NCI-H1436 (cell line): ENCODE measurements at places on chromosomes 2 and 18.

GRCh38 chr2:45085487-45085886 lies 76.2 kb upstream of the SIX2 start:
- no peak for DNase-seq

GRCh38 chr2:27730980-27731691 lies 40.4 kb upstream of the MRPL33 start:
- DNase-seq = no peak

GRCh38 chr2:194826241-194826640 lies 830.8 kb upstream of the SLC39A10 start:
- DNase-seq = no peak

DNA sequence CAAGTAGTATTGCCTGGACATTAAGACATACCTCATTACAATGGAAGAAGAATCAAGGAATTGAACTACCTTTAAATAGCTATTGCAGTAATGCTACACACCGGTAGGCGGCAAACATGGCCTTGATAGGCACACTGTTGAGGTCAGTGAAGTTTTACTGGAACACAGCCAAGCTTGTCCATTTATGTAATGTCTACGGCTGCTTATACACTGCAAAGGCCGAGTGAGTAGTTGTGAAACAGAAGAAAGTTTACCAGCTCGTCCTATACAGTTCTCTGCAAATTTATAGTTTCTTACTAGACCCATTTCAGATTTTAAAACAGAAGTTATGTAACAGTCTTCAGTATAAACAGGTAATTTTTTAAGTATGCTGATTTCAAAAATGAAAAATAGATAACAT lies 38.8 kb downstream of the PPP4R1 start:
- DNase-seq = no peak

GRCh38 chr2:28610583-28611201 lies 114.8 kb downstream of the PLB1 start:
- DNase-seq = no peak

DNA sequence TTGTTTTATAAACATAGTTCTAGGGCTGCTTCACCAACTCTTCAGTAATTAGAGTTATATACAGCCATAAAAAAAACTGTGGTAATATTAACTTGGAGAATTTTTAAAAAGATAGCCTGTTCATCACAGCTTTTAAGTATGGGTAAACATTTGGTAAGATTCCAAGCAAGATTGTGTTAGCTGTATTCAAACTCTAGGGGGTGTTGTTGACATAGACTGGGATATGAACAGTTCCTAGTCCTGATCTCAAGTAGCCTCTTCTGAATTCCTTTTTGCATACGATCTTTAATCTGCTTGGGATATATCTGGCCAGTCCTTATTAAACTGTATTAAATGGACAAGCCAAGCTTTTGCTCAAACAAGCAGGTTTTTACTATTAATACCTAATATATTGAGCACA lies 13.4 kb downstream of the NOP58 start:
- DNase-seq = peak; percentile 50

DNA sequence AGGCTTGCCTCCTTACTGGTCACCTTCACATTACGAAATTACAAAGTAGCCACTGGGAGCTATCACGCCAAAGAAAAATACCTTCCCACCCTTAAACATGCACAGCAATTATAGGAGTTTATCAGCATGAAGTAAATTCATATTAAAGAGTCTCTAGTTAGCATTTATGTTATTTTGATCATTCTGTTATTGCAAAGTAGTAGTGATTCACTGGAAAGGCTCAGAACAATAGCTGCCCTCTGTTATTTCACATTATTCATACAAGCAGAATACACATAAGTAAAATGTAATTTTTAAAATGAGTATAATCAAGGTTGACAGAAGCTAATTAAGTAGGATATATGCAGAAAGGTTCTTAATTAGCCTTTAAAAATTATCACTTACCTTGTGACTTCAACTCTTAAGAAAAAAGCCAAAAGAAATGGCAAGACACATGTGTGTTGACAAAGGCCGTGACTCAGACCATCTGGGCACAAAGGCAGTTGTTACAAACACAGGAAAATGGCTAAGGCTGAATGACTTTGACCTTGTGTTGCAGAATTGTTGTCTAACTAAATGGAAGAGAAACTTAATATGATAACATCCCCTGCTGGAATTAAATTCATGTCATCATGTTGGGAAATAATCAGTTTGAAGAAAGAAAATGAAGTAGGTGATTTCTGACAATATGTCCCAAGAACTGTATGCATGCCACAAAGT lies 108.3 kb downstream of the ARL6IP6 start:
- DNase-seq = no peak

GRCh38 chr2:179536185-179536584 lies 271.6 kb upstream of the SESTD1 start:
- no peak for DNase-seq

- no peak for DNase-seq
Measured at GRCh38 chr2:112583497-112584133, 794 bp upstream of the CHCHD5 start.

DNA sequence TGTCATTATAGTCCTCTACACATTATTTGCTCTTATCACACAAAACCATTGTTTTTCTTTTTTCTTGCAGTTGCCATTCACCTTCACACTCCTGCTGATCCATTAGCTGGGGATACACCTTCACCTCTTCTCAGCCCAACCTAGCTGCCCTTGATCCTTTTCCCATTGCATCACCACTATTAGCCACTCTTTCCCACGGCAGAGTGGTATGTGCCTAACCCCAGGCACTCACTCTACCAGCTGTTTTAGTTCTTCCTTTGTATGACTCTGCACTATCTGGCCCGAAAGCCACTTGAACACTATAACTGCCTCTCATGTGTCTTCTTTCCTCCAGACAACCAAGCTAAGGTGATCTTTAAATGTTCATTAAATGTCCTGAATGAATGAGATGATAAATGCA lies 145.4 kb upstream of the PIK3C3 start:
- DNase-seq = no peak

DNA sequence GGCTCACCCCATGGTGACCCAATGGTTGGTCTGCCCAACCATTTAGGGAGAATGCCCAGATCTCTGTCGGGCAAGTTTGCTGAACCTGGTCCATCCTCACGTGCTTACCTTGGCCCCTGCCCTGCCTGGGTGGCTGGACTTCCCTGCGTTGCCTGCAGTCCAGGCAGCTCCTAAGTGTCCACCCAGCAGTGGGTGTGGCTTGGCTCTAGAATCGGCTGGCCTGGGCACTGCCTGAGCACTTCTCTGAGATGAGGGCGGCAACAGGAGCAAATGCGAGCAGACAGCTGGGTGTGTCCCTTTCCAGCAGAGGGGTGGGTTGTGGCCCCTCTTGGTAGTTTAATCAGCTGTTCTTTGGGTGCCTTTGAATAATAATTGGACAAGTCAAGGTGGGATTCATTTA lies 11.3 kb downstream of the PCARE start:
- DNase-seq = no peak

GRCh38 chr2:185373229-185373628 lies 365.4 kb upstream of the FSIP2 start:
- no peak for DNase-seq

DNA sequence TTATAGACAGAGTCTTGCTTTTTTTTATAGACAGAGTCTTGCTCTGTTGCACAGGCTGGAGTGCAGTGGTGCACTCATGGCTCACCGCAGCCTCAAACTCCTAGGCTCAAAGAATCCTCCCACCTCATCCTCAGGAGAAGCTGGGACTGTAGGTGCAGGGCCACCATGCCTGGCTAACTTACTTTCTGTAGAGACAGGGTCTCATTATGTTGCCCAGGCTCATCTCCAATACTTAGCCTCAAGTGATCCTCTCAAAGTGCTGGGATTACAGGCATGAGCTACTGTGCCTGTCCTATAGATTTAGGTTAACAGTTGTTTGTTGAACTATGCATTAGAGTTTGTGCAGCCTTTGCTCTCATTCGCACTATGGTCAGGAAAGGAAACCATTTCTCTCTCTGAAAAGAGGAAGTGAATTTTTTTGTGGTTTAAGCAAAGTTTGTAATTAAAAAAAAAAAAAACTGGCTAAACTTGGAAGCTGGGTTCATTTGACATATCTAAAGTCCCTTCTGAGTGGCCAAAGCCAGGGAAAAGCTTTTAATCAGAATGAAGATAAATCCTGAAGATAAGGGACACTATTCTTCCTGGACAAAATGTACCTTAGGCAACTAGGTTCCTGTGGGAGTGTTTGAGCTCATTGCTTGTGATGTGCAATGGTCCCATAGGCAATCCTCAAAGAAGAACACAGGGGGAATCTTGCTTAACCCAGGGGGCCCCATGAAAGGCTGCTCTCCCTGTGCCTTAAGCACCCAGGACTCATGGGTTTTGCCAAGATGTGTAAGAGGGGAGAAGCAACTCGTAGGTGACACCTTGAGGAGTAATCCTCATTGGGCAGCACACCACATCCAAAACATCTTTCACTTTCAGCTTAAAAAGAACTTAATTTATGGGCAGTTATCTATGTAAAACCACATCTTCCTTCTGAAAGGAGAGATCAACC lies 201.7 kb downstream of the MREG start:
- DNase-seq = no peak

DNA sequence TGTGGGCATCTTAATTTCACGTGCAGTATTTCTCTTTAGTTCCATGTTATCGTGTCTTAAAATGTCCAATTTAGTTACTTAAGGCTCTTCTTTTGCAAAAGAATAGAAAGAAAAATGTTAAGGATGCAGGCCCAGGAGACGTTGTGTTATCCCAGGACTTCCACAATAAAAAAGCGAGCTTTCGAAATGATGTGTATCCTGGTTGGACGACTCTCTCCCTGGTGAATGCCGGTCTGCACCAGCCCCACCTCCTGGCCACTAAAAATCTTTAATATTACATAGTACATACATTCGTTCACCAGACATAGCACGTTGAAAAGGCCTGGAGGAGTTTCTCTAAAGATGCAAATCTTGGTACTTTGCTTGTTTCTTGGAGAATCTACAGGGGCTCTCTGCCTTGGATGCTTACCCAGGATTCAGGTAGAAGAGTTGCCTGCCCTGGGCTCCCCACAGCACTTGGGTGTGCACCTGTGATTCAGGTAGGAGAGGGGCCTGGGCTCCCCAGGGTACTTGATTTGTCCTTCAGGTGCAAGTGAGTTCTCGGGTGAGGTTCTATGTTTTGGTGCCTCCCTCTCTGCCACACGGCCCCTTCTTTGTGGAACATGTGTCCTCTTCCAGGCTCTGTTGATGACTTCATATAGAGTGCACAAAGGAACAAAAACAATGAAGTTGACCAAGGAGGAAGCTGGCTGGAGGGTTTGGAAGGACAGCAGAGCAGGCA lies 26.6 kb downstream of the TWIST2 start:
- DNase-seq = no peak
